Dorsolateral prefrontal cortex (tissue), 122 donors: ENCODE measurements at places on chromosomes 6 and 20.

GRCh38 chr20:18324596-18325089 is 36.3 kb downstream of the ZNF133 start:
- no peak for DNase-seq

DNA sequence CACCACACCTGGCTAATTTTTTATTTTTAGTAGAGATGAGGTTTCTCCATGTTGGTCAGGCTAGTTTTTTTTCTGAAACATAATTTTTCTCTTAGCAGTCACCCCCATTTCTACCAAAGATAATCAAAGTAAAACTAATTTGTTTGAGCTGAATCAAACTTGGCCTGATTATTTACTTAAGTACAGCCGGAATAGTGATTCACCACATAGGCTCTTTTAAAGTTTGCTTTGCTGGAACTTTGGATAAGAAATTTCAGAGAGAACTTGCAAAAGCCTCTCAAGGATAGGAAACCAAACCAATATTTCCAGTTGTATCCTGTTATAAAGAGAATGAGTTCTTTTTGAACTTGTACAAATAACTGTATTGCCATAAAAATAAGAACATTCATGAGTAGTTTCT is 105.0 kb upstream of the SYNCRIP start:
- DNase-seq: no peak

- no peak for DNase-seq
Measured at GRCh38 chr6:46948699-46949098, 27.0 kb upstream of the ADGRF5 start.

- DNase-seq: no peak
Measured at GRCh38 chr6:150004101-150004782, 21.1 kb downstream of the RAET1L start.

- DNase-seq: no peak
Measured at GRCh38 chr6:39194466-39194865, 34.8 kb downstream of the KCNK5 start.

GRCh38 chr20:58054780-58055373 is 173.6 kb downstream of the ANKRD60 start:
- peak; percentile 33 for DNase-seq

- no peak for DNase-seq
Measured at GRCh38 chr6:81985191-81985590, 232.7 kb upstream of the TENT5A start.

DNA sequence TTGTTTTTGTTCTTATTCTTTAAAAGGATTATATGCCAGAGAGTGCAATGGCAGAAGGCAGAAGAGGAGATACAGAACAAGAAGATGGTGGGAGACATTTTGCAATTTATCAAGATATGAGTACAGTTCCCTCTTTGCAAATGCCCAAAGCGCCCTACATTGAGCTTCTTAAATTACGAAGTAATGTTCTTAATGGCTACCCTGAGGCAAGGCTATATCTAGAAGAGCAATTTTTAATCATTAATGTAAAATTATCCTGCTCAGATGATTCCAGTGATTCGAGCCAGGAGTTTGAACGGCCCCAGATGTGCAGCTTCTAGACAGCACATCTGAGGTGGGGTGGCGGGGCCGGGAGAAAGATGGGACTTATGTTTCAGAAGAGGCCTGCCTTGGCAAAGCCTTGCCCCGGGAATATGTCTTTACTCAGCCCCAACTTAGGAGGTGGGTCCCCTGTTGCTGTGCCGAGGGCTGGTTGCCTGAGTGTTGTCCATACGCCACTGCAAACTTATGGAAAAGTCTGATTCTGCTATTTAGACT is 84.9 kb upstream of the MLN start:
- DNase-seq: no peak

DNA sequence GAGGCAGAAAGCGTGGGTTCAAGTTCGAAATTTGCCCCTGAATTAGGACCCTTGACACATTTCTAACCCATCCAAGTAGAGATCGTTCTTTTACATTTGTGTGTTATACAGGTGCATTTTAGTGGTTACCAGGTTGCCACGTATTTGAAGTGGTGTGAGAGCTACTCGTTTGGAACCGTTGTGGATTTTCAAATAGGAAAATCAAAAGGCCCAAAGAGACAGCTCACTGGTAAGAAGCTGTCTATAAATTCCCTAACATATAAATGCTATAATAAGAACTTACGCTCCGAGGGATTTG is 1.6 kb upstream of the REV3L start:
- DNase-seq: no peak

GRCh38 chr20:59940956-59941294 is 736 bp downstream of the FAM217B start:
- no peak for DNase-seq

- DNase-seq: no peak
Measured at GRCh38 chr6:99143108-99143861, 195.5 kb upstream of the FBXL4 start.

GRCh38 chr20:51923633-51924032 is 121.3 kb upstream of the SALL4 start:
- DNase-seq: no peak

GRCh38 chr6:138719744-138720143 is 53.8 kb upstream of the CCDC28A start:
- DNase-seq: no peak

- no peak for DNase-seq
Measured at GRCh38 chr6:14086701-14087100, 30.9 kb upstream of the CD83 start.

- DNase-seq: no peak
Measured at GRCh38 chr20:48723308-48724264, 104.2 kb downstream of the PREX1 start.

DNA sequence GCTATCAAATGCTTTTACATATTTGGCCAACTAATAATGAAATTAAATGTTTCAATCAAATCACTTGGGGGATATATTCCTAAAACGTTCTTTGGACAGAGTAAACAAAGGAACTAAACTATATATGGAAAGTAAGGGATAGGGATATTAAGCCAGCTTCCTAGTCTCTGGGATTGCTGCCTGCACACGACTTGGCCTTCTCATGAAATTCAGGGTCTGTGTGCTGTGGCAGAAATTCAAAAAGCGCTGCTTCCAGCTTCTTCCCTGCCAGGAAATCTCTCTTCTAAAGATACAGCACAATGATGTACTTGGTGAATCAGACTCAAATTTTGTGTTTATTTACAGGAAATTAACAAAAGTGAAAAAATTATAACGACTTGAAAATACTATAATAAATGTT is 206.3 kb upstream of the RAB32 start:
- no peak for DNase-seq

GRCh38 chr20:12036142-12036541 is 118.4 kb downstream of the BTBD3 start:
- DNase-seq: no peak

- DNase-seq: peak; percentile 76
Measured at GRCh38 chr6:131909408-131910218, 41.6 kb downstream of the CCN2 start.

GRCh38 chr6:108502832-108503231 is 57.9 kb upstream of the FOXO3 start:
- no peak for DNase-seq

DNA sequence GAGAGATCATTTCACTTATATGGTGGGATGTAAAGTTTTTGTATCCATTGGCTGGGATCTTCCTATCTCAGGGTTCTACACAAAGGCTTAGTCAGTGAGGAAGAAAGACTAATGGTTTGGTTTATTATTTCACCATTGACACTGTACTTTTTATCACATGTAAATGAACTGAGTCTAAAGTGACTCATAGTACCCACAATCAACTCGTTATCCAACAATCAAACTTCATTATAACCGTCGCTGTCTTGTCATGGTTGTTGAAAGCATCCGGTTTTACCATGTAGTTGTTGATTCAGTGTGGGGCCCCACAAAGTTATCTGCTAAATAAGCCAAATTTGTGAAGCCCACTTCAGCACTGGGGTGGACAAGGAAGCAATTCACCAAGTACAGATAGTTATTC is 55.8 kb upstream of the MTRF1L start:
- DNase-seq: no peak

DNA sequence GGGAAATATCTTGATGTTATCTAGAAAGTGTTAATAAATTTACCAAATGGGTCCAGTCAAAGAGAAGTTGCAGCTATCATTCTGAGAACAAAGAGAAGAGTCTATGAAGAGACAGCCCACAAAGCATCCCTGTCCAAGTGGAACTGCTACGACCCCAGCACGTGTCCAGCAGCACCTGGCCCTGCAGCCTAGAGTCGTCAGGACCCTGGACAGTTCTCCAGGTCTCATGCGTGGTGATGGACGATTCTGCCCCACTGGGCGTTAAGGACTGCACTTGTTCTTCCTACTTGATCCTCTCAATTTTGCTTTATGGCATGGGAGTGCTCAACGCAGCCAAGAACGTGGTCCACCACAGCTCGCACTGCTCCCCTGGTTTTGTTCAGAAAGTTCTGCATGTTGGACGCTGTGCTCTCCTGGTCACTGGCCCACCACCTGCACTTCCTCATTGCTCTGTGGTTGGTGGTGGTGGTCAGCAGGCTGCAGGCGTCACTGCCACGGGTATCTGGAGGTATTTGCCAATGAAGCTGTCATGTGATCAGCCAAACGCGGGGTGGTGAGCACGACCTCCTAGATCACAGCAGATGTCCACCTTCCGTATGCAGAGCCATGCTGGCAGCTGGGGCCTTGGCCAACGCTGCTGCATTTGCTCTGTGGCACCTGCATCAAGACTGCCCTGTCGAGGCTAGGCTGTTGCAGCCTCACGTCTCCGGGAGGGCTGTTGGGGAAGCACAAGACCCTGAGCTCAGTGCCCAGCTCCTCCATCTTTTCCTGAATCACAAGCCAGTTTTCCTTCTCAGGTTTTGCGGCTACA is 356.4 kb downstream of the CDH4 start:
- DNase-seq: no peak

DNA sequence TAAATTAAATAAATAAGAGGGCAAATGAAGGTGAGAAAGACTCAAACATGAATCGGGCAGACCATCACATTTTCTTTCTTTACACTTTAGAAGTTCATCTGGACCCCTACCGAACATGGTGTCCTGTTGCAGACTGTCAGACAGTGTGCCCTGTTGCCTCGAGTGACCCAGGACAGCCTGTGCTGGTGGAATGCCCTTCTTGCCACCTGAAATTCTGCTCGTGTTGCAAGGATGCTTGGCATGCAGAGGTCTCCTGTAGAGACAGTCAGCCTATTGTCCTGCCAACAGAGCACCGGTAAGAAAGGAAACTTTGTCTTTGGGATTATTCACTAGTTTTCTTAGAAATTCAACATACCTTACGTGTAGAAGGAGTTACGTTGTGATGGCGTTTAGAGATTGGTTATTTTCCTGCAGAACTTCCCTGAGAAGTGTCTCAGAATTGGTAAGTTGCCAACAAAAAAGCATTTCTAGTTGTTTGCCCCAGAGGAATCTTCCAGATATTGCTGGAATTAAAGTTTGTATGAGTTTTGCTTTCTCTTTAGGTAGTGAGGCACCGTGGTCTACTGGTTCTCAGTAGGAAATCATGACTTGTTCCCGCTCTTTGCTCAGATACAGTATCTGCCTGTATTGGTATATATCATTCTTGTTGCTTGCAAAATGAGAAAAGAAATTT is 70.1 kb downstream of the RNF144B start:
- DNase-seq: no peak
